Suprapubic skin (tissue), 4 donors: ENCODE measurements at places on chromosomes 3 and 15.

DNA sequence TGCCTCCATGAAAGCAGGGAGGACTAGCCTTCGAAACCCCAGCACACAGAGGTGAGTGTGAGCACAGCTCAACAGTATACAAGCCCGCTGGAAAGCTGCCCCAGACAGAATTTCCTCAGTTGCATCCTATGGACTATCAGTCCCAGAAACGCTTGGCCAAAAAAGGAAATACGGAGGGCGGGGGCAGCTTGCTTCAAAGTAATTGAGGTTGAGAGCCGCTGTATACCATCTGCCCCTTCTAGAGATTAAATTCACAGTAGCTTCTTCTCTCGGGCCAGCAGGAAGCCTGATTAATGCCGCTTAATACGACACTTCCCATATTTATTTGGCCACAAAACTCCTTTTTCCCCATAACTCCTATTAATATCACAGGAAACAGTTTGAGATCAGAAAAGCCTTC lies 88.7 kb downstream of the LIPC start:
- H3K36me3 ChIP-seq = no peaks in the 10 kb centered on the region
- peaks cover 39% of the 10 kb centered on the region for H3K4me1 ChIP-seq
- no peak for DNase-seq
- no peak overlapping the region for H3K4me3 ChIP-seq

DNA sequence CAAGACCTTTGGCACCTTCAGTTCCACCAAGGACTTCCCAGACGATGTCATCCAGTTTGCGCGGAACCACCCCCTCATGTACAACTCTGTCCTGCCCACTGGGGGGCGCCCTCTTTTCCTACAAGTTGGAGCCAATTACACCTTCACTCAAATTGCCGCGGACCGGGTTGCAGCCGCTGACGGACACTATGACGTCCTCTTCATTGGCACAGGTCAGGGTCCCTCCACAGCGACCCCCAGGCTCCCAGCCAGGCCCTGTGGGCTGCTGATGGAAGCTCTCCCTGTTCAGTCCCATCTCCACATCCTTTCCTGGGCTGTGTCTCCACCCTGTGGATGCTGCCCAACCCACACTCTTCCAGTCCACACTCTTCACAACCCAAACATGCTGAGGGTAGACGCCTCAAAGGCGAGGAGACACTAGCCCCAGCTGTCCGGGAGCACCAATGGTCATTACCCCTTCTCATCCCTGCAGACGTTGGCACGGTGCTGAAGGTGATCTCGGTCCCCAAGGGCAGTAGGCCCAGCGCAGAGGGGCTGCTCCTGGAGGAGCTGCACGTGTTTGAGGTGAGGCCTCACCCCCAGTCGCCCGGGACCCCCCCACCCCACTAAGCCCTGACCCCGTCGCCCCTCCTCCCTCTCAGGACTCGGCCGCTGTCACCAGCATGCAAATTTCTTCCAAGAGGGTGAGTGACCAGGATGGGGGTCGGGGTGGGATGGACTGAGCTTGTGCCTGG lies 4.3 kb upstream of the LSMEM2 start:
- no peaks in the 10 kb centered on the region for H3K36me3 ChIP-seq
- no peak overlapping the region for H3K27ac ChIP-seq
- H3K4me3 ChIP-seq = no peak overlapping the region
- peak; percentile 90 for DNase-seq

- DNase-seq = no peak
- no peaks in the 10 kb centered on the region for H3K27me3 ChIP-seq
- H3K4me1 ChIP-seq = no peaks in the 10 kb centered on the region
- H3K27ac ChIP-seq = no peak overlapping the region
- no peaks in the 10 kb centered on the region for H3K36me3 ChIP-seq
- no peak overlapping the region for H3K4me3 ChIP-seq
Observed at GRCh38 chr3:128855569-128855968, 23.9 kb upstream of the ACAD9 start.

DNA sequence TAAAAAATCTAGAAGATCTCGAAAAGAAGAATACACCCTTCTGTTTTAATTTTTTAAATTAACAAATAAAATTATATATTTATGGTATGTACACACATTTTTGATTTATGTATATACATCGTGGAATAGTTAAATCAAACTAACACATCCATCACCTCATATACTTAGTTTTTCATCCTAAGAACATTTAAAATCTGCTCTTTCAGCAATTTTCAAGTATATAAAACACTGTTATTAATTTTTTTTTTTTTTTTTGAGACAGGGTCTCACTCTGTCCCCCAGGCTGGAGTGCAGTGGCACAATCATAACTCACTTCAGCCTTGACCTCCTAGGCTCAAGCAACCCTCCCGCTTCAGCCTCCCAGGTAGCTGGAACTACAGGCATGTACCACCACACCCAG lies 32.8 kb upstream of the ACAP2 start:
- H3K27ac ChIP-seq = no peak overlapping the region
- no peaks in the 10 kb centered on the region for H3K4me1 ChIP-seq
- H3K27me3 ChIP-seq = no peaks in the 10 kb centered on the region
- no peak overlapping the region for H3K4me3 ChIP-seq

DNA sequence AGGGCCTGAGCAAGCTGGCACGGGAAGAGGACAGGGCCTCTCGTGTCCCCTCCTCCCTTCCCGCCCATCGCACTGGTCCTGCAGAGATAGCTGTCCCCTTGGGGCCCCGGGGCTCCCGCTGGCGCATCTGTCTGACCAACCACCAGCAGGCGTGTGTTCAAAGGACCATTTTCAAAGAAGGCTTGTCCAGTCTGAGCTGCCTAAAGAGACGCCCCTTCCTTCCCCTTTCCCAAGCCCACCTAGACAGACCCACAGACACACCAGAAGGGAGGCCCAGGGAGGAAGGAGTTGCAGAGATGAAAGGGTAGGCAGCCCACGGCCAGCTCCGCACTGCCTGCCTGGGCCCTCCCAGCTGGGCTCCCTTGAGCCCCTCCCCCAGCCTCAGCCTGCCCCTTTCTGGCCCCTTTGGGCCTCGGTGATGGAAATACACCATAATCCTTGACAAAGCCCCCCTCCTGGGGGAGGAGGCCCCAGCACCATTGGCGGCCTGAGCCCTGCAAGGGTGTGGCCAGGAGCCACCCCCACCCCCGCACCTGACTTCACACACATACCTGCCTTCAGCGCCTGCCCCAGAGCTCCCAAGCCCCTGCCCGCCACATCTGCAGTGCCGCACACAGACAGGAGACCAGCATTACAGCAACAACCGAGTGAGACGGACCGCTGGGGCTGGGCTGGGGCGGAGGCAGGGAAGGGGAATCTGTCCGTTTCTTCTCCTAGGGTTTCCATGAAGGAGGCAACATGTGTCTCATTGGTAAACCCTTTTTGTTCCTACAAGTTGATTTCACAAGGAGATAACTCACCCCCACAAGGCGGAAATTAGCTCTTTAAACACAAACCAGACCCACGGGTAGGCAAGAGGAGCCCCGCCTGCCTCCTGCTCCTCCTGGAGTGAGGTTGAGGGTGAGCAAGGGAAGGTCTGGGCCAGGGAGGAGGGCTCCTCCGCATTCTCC lies at the start of gene STRA6:
Gene STRA6, minus strand, starts transcription at position 336 of the 950 bp plus-strand sequence. CDS start 520 bp downstream, outside the sequence.
- peaks cover 13% of the 10 kb centered on the region for H3K27me3 ChIP-seq
- peaks cover 29% of the 10 kb centered on the region for H3K4me1 ChIP-seq
- no peak within 1 kb of the TSS for H3K4me3 ChIP-seq
- no peak within 1 kb of the TSS for H3K27ac ChIP-seq
- no peak for DNase-seq

DNA sequence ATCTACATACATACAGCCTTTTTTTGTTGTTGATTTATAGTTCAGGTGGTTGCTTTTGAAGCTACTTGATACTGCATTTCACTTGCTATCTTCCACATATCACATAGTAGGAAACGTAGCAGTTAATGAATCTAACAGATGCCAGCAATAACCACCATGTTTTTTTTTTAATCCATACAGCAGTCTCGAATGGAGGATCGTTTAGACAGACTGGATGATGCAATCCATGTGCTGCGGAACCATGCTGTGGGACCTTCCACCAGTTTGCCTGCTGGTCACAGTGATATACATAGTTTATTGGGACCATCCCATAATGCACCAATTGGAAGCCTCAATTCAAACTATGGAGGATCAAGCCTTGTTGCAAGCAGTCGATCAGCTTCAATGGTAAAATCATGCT lies 123.2 kb upstream of the CGNL1 start:
- DNase-seq = no peak
- no peak overlapping the region for H3K27ac ChIP-seq
- peaks cover 43% of the 10 kb centered on the region for H3K36me3 ChIP-seq
- H3K4me3 ChIP-seq = no peak overlapping the region
- no peaks in the 10 kb centered on the region for H3K4me1 ChIP-seq

GRCh38 chr3:147404000-147404799 lies 2.1 kb downstream of the ZIC4 start:
- H3K27me3 ChIP-seq = peaks cover 100% of the 10 kb centered on the region
- no peak overlapping the region for H3K4me3 ChIP-seq
- H3K4me1 ChIP-seq = peaks cover 19% of the 10 kb centered on the region
- DNase-seq = no peak
- H3K36me3 ChIP-seq = no peaks in the 10 kb centered on the region

- no peaks in the 10 kb centered on the region for H3K27me3 ChIP-seq
- DNase-seq = no peak
- no peak overlapping the region for H3K4me3 ChIP-seq
Observed at GRCh38 chr3:183619624-183620251, 15.7 kb upstream of the KLHL24 start.

DNA sequence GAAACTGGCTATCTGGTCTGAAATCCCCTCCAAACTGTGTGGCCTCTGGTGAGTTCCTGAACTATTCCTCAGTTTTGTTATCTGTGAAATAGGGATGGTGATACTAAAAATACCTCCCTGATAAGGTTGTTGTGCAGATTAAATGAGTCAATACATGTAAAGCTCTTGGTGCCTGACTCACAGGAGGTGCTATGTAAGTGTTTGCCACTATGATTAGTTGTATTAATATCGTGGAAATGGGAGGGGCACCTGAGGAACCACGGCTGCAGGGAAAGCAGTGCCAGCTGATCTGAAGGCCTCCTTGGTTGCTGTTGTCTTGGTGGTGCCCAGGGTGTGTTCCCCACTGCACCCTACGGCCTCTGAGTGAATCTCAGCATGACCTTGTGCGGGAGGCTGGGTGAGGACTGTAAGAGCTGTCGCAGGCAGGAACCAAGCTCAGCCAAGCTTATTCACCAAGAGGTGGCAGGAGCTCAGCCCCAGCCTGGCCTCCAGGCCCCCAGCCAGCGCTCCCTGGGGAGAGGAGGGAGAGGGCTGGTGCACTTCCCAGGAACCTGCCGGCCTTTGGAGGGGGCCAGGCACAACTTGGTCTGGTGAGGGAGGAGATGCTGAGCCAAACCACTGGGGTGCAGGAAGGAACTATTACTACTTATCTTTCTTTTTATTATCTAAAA lies 44.8 kb upstream of the CCDC174 start:
- no peaks in the 10 kb centered on the region for H3K36me3 ChIP-seq
- peaks cover 10% of the 10 kb centered on the region for H3K4me1 ChIP-seq
- H3K4me3 ChIP-seq = no peak overlapping the region

DNA sequence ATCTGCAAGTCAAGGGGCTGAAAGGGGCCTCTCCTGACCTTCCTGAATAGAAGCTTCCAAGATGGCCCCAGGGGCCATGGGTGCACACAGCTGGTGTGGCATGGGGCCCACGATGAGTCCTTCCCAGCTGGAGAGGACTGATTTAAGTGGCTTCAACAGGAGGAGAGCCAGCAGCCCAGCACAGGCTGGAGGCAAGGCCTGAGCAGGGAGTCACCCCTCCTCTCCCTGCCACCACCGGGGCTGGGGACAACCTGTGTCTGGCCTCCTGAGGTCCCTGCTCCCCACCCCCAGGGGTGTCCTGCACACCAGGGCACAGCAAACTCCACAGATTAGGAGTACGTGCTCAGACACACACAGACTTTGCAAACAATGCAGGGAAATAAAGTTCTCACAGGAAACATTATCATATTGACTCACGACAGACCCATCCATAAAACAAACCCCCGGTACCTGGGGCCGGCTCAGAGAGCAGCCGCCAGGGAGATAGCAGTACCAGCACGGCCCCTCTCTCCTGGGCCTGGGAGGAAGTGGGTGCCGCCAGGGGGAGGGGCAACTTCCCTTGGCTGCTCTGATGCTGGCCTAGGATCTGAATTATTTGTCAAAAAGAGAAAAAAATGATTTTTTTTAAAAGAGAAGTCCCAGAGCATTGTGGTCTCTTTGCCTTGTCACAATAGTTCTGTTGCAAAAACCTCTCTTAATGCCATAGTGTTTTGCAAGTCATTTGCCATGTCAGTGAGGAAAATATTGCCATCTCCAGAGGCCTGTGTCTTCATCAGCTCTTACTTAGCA lies 21.9 kb upstream of the TSEN2 start:
- no peak overlapping the region for H3K27ac ChIP-seq
- peaks cover 5% of the 10 kb centered on the region for H3K27me3 ChIP-seq
- no peak overlapping the region for H3K4me3 ChIP-seq

DNA sequence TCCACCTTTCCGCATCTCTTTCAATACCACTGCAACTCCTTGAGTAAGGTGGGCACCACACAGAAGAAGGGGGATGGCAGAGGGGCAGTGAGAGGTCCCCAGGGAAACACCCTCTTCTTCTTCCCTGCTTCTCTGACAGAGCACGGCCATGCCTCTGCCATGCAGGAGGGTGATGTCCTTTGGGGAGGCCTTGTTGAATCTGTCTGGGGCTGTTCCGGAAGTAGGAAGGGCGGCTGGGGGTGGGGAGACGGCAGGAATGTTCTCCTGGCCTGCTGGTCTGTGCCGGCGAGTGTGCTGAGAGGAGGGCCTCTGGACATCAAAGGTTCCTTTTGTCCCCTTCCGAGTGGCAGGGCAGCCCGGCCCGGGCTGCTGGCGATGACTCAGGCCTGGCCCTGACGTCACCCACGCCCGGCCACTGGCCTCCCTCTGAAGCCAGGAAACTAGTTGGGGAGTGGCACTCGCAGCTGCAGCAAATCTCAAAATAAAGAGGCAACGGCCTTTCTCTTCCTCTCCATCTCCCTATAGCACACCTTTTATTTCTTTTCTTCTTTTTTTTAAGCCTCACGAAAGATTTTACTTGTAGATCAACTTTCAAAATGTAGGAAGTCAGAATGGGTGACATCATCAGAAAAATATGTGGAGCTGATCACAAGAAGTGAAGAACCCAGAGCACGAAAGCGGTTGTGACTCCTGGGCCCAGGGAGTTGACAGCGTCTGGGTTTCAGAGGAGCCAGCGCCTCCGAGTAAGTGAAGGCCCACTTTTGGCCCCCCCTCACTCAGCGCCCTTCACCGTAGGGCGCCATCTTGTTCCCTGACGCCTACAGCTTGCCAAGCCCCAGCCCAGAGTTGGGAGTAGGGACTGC lies at the start of gene ZBTB38:
Gene ZBTB38, plus strand, starts transcription at position 443 of the 863 bp plus-strand sequence. CDS start 73,885 bp downstream, outside the sequence.
- no peaks in the 10 kb centered on the region for H3K36me3 ChIP-seq
- H3K27me3 ChIP-seq = no peaks in the 10 kb centered on the region
- peak within 1 kb of the TSS; percentile 90 for H3K27ac ChIP-seq
- H3K4me3 ChIP-seq = peak within 1 kb of the TSS; percentile 30
- DNase-seq = peak; percentile 94
- H3K4me1 ChIP-seq = peaks cover 38% of the 10 kb centered on the region

- H3K27ac ChIP-seq = peak overlapping the region; percentile 89
- H3K4me1 ChIP-seq = peaks cover 15% of the 10 kb centered on the region
- H3K4me3 ChIP-seq = no peak overlapping the region
- no peaks in the 10 kb centered on the region for H3K36me3 ChIP-seq
- H3K27me3 ChIP-seq = peaks cover 6% of the 10 kb centered on the region
- DNase-seq = no peak
Observed at GRCh38 chr3:197394464-197395321, 96.3 kb upstream of the DLG1 start.
